ENCODE measurements at places on chromosomes 4 and X.

DNA sequence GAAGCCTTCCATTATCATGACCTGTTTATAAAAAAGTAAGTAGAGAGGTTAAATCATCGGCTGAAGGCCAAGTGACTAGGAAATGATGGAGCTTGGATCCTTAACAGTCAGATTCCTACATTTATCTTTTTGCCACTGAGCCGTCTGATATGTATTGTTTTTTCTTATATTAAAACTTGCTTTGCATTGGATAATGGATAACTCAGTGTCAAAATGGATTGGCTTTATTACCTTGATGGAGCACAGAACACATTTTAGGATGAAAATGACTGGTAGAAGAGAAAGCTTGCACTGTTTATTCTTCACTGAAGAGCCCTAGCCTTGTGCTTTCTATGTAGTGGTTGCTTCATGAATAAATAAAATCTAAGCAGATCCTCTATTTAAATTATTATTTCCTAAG lies 54.2 kb upstream of the TSPAN5 start:
- DNase-seq, result no peak

GRCh38 chr4:85953651-85954018 lies 406.2 kb downstream of the MAPK10 start:
- no peak for DNase-seq

DNA sequence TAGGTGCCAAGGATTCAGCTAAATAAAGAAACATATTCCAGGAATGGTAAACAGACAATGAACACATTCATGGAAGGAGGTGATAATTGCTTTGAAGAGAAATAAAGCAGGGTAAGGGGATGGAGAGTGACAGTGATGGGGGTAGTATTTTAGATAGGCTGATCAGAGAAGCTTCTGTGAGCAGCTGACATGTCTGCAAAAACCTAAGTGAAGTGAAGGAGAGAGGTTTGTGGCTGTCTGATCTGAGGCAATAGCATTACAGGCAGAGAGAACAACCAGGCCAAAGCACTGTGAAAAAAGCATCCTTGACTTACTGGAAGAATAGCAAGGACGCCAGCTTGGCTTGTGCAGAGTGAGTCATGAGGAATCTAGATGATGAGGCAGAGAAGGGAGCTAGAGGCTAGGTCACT lies 271.9 kb upstream of the GATB start:
- no peak for DNase-seq

DNA sequence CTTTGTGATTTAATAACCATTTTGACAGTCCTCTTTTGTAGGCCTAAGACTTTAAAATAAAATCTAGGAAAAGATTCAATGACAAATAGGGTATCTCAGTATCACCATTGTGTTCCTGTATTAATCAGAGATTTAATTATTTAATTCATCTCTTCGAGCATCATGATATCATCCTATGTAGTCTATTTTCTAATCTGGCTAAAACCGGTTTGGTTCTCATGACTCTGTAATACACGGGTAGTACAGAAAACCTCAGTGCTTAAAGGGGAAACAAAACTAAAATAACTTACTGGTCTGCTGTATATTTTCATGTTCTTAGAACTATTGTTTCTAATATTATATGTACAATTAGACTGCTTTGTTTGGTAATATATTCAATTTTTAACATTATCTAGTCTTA lies 23.7 kb upstream of the FBXW7 start:
- no peak for DNase-seq

DNA sequence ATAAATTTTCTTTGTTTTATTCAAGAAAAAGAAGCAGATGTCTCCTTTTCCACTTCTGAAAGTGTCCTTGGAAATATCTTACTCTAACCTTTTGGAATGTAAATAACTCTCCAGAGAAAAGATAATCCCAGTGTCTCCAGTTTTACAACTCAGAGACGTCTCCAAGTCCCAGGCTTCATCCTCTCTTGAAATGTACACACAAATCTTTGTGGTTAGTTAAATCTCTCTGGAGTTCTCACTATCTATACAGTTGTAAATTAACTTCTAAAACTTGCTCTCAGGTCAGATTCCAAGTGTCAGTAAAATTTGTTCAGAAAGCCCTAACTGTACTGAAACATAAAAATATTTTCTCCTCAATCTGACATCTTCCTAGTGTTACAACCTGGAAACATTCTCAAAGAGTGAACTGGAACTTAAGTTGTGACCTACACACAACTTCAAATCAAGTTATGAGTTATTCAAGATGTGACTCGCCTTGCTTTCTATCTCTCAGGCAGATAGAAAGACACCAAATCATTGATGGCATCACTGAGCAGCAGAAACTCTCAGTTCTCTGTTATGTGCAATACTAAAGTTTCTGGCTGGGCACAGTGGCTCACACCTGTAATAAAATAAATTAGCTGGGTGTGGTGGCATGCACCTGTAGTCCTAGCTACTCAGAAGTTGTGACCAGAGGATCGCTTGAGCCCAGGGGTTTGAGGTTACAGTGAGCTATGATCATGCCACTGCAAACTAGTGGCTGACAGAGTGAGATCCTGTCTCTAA lies 284.2 kb downstream of the RCHY1 start:
- no peak for DNase-seq

GRCh38 chr4:20422398-20422797 lies 170.7 kb downstream of the SLIT2 start:
- no peak for DNase-seq

- peak; percentile 74 for DNase-seq
Measured at GRCh38 chr4:3827616-3828492, 61.7 kb downstream of the ADRA2C start.

- DNase-seq, result no peak
Measured at GRCh38 chr4:151641167-151641566, 119.6 kb downstream of the GATB start.

- no peak for DNase-seq
Measured at GRCh38 chr4:156294577-156294976, 340.9 kb upstream of the CTSO start.

GRCh38 chr4:85939595-85939994 lies 420.3 kb downstream of the MAPK10 start:
- DNase-seq, result no peak

DNA sequence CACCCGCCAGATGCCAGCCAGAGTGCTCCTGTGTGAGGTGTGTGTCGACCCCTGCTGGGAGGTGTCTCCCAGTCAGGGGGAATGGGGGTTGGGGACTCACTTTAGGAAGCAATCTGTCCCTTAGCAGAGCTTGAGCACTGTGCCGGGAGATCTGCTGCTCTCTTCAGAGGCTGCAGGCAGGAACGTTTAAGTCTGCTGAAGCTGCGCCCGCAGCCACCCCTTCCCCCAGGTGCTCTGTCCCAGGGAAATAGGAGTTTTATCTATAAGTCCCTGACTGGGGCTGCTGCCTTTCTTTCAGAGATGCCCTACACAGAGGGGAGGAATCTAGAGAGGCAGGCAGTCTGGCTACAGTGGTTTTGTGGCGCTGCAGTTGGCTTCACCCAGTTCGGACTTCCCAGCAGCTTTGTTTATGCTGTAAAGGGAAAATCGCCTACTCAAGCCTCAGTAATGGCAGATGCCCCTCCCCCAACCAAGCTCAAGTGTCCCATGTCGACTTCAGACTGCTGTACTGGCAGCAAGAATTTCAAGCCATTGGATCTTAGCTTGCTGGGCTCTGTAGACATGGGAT lies 80.8 kb downstream of the CCSER1 start:
- DNase-seq, result no peak

- no peak for DNase-seq
Measured at GRCh38 chr4:1201851-1202525, 29.6 kb upstream of the SPON2 start.

- no peak for DNase-seq
Measured at GRCh38 chrX:145861818-145862217, 44.2 kb downstream of the SLITRK2 start.

DNA sequence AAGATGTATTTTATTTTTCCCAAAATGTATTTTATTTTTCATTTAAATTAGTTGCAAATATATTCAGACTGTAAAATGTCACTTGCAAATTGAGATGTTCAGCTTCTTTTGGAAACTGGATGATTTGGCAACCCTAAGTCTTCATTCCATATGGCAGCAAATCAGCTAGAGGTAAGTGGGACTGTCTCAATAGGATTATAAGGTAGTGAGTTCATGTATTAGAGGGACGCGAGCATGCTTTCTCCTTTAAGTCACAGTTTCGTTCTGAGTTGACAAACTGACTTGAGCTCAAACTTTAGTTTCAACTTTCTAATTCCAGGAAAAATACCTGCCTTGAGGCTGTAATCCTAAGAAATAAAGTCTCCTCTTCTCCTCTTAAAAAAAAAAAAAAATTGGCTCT lies 44.2 kb upstream of the TMEM131L start:
- DNase-seq, result no peak

DNA sequence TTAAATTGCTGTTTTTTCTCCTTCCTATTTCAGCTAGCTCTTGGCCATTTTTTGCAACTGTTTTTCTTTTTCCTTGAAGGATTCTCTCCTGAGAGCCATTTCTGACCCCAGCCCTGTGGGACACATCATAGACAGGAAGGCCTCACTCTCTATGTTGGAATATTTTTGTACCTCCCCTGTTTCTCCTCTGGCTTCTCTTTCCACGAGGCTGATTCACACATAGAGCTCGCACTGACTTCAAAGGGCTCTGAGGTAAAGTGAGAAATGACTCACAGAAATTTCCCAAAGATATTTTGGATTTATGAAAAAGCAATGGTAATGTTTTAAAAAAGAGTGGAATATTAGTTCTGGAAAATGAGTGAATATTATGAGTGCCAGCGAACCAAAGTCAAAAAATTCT lies 181.7 kb upstream of the IGFBP7 start:
- no peak for DNase-seq

GRCh38 chrX:51420610-51421009 lies 75.8 kb downstream of the NUDT11 start:
- no peak for DNase-seq

DNA sequence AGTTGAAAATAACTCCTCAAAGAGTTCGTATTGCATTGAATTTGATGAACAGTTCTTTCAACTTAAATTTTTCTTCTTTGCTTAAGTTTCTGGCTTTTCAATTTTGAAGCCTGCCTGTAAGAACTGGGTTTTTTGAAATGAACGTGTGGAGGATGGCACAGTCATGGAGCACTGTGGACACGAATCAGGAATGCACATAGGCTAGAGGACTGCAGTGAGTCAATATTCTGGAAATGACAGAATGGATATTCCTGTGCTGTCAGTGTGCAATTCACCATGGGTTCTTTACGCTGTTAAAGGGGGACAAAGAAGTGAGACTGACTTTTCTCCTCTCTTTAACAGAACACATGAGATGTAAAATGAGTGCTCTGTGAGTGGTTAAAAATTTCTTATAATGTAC lies 368.0 kb upstream of the AGA start:
- DNase-seq, result no peak

DNA sequence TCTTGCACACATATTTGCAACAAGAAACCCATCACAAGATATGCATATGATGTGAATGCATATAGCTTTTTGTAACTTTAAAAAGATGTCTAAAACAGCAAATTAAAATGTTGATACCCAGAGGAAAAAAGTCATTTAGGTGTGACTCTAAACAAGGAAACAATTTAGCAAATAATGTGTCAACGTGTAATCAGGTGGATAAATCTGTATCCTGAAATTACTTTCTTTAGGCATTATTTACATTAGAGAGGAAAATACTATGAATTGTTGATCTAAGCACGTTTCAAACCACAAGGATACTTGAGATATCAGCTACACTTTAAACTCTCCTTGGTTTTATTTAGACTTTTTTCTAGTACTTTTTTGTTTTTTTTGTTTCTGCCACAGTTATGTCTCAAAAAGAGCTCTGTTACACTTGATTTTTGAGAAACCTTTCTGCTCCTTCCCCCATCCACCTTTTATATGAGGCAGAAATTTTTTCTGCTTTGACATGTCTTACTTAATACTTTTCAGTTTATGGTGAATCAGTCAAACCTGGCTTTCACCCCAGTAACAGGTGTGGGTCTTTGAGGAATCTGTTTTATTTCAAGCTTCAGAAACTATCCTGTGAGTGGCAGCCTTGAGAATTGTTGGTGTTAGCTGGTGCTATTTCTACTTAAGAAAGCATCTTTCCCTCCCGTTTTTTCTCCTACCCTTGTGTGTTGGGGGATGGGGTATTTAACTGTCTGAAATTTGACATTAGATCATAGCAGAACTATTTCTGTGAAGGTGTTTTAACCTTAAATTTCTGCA lies 1.9 kb downstream of the NPNT start:
- no peak for DNase-seq

- no peak for DNase-seq
Measured at GRCh38 chr4:97404876-97405523, 738.3 kb downstream of the STPG2 start.

GRCh38 chrX:134377537-134377936 lies 82.4 kb upstream of the HPRT1 start:
- DNase-seq, result no peak

GRCh38 chr4:138184886-138185285 lies 57.3 kb downstream of the SLC7A11 start:
- no peak for DNase-seq

- no peak for DNase-seq
Measured at GRCh38 chrX:3651277-3651676, 62.2 kb downstream of the PRKX start.

DNA sequence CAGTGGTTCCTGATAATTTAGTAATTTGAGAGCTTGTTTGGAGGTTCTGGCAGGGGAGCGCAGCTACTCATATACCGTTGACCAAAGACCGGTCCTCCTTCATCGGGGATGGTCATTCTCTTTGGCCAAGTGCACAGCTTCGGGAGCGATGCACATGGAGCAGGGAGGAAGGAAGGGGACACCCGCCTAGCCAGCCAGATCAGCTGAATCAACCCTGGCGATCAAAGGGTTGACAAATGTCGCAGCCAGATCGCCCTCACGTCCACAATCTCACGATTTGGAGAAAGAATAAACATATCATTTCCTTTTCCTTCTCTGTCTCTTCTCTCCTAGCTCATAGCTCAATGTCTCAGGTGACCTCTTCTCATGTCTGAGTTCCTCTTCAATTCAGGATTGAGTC lies 11.1 kb downstream of the NDNF start:
- DNase-seq, result no peak

DNA sequence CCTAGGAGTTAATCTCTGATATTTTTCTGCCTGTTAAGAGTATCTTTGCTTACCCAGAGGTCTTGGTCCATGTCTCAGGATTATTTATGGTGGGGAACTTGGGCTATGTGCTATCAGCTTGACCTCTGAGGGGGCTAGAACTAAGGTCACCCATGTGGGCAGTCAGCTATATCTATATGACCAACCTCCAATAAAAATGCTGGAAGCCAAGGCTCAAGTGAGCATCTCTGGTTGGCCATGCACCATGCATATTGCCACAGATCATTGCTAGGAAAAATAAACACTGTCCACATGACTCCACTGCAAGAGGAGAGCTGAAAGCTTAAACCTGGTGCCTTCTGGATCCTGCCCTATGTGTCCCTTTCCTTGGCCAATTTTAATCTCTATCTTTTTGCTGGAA lies 196.5 kb upstream of the SLC7A11 start:
- DNase-seq, result no peak

Measured in right forelimb (tissue), 1 donor.